ENCODE measurements at places on chromosomes 12 and 14.

GRCh38 chr12:109575683-109576082 is 2.1 kb downstream of the MVK start:
- no peak for DNase-seq

DNA sequence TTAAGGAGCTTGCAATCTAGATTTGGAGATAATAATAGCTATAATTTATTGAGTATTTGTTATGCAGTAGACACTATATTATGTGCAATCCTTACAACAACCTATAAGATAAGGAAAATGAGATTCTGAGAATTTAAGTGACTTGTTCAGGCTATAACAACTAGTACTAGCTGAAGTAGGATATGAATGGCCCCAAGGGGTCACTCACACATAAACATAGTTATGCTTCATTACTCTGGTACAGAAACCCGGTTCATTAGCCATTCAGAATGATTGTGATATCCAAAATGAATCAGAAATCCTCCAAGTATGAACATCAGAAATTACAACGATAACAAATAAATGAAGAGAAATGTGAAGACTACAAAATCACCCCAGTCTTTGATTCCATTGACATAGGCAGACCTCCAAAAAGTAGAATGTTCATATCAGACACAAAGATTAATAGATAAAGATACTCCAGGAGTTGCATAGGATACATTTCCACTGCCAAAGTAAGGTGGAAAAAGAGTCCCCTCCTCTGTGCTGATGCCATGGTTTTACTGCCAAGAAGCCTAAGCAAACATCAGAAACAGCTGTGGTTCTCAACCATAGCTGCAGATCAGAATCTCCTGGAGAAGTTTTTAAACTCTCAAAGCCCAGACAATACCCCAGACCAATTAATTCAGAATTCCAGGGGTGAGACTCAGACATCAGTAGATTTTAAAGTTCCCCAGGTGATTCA is 8.6 kb upstream of the NID2 start:
- no peak for DNase-seq

DNA sequence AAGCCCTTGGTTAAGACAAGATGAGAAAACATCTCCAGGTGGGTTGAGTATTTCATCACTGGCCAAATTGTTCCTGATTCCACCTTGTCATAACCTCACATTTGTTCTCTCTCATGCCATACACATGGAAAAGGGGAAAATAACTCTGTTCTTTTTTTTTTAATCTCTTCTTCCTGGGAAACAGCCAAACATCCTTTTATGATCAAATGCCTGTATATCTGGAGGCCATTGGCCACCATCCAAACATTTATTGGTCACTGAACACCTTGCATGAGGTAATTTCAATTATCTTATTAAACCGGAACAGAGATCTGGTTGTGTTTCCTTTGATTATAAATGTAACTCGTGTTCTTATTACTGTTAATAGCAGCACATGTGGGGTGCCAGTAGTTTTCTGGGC is 469.6 kb downstream of the NPAS3 start:
- no peak for DNase-seq

GRCh38 chr14:101834800-101835547 is 73.5 kb downstream of the PPP2R5C start:
- no peak for DNase-seq

DNA sequence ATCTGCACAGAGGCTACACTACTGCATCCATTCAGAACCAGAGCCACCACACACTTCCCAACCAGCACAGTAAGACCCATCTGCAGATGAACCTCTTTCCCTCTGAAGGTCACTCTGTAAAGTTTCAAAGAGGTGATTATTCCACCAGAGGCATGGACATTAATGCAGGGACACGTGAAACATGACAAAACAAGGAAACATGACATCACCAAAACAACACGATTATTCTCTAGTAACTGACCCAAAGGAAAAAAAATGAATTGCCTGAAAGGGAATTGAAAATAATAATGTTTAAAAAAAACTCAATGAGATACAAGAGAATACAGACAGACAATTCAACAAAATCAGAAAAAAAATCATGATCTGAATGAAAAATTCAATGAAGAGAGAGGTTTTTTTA is 139.1 kb downstream of the RERGL start:
- DNase-seq, result no peak

DNA sequence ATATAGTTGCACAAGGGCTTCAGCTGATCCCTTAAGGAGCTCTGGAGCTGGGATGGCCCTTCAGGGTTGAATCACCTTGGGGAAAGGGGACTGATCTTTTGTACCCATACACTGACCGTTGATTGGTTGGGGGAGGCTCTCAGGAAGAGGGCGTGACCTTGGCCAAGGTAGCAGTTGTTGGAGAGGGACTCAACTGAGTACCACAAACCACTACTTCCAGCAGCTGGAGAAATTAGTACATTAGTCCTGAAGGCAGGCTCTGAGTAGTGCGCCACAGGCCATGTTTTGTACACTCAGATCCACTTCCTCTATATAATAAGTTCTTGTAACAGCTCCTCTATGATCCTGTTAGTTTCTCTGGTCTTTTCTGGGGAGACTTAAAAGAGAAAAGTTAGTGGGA is 317.6 kb downstream of the CCDC91 start:
- DNase-seq, result no peak

GRCh38 chr12:130452546-130452945 is 114.9 kb downstream of the PIWIL1 start:
- DNase-seq, result no peak

DNA sequence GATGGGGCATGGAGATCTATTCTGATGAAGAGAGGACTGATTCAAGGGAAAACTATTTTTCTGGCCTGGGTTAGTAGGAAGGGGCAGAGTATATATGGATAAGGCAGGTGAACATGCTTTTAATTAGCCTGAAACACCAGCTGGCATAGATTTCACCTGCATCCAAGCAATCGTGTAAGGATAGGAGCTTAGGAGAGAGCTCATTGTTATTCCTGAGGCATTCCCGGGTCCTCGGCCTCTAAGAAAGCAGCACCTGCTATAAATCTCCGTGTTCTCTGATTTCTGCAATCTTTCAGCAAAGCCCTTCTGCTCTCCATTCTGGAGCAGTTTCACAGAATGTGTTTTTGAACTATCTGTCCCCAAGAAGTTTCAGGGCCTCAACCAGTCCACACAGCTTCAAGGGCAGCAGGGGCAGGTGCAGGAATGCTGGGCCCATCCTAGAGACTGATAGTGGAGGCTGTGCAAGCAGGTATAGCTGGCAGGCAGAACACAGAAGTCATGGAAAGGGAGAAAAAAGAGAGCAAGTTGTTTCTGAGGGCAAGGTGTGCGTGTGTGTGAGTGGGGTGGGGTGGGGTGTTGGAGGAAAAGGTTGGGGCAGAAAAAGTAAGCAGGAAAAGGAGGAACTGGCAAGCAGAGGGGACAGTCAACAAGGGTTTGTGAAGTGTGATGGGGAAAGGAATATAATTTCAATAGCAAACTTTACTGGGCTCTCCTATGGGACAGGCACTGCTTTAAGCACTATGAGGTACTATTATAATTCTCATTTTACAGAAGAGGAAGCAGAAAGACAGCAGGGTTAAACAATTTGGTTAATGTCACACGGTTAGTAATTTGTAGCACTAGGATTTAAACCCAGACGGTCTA is 203.7 kb upstream of the SSTR1 start:
- DNase-seq, result no peak

DNA sequence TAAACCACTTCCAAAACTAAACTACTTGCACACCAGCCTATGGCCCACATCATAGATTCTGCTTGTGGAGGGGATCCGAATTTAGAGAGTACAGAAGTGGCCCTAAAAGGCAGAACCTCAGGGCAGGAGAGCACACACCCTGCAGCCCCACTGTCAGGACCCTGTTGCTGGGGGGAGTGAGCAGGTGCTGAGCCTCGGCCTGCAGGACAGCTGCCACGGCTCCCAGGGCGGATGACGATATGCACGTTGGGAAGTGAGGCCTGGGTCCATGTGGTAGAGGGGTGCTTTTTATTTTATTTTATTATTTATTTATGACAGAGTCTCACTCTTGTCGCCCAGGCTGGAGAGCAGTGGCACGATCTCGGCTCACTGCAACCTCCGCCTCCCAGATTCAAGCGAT is 73.5 kb downstream of the TNFAIP2 start:
- DNase-seq, result no peak

- no peak for DNase-seq
Observed at GRCh38 chr12:22625762-22626294, 857 bp downstream of the ETNK1 start.

DNA sequence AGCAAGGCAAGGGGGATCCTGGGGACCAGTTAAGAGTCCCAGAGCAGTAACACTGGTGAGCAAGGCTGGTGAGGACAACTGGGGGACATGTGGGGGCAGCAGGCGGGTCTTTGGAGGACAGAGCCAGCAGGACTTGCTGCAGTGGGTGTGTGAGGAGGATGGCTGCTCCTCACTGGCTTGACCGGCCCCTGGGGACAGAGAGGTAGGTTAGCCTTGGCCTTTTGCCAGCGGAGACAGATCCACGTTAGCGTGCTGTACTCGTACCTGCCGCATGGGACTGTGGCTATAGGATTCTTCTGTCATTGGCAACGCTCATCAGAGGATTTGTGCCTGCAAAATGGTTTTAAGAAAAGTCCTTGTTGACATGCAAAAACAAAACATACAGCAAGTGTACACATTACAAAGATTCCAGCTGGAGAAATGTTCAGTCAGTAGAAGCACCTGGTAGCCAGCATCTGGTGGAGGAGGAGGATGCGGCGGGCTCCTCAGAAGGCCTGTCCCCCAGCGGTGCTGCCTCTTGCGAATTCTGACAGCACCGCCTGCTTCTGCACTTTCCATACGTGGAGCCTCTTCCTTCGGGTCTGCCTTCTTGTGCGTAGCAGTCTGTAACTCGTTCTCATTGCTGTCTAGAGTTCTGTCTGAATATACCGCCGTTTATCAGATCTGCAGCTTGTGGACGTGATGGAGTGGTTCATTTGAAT is 91.3 kb downstream of the EP400 start:
- DNase-seq, result no peak

DNA sequence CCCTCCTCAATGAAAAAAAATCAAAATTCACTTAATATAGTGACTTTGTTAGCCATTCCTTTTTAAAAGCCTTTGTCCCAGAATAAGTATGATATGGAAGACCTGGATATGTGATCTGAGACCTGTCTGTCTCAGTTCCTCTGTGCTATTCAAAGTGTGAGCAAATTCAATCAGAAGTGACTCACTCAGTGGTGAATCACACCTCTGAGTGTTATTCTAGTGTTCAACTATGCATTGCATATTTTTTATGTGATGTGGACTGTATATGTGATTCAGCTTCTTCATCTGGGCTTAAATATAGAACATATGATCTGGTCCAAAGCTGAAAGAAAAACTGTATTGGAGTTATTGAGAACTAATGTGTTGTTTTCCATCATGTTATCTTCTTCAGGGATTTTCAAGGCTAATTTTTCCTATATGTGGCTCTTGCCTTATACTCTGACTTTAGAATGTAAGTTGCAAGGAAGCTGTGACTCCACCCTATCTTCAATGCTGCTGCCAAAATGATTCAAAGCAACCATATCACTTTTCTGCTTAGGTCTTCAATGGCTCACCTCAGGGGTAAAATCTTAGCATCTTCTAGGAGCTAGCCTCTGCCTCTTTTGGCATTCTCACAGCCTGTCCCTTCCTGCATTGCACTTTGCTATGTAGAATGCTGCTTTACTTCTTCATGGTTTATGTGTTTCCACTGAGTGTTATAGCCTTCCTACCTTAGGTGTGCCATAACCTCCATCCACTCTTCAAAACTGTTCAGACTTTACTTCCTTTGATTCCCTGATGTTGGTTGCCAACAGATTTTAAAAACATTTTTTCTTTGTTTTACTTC is 169.8 kb downstream of the OTOGL start:
- no peak for DNase-seq

GRCh38 chr14:38481952-38482678 is 226.2 kb upstream of the CLEC14A start:
- no peak for DNase-seq

DNA sequence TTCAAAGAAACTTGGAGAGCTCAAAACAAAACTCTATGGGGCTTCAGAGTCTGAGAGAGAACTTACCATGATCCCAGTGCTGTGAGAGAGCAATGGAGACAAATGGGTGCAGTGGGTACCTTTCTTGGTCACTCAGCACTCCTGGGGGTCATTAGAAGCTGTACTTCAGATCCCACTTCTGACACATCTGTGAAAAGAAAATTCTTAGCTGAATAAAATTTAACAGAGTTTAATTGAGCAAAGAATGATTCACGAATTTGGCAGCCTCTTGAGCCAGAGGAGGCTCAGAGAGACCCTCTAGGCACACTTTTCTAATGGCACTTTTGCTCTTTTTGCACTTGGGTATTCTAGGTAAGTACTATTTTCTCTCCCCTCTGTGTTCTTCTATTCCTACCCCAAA is 96.8 kb upstream of the SYT10 start:
- no peak for DNase-seq

DNA sequence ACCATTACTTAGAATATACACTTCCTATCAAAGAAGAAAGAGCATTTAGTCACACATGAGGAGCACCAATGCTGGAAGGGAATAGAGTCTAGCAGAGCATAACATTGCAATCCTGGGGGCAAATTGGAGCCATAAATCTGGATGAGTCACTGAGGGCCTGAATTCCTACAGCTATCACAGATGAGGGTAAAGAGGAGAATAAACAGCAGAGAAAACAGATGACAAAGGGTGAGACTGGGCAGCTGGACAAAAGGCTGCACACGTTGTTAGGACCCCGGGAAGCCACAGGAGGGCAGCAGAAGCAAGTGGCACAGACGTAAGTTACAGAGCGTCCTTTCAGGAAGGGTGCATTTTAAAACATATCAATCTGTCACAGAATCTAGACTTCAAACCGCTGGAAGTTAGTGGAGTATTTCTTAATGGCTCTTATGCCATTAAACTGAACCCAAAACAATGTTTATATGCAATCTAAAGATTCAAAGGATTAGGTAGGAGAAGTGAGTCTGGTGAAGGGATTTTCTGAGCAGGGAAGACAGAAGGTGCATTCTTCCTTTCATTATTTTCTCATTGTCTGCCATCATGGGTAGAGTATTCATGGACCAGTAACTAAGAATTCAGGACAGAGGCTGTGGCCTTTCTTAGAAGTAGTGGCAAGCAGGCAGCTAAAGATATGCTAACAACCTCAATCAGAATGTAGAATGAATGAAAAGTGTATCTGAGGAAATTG is 159.8 kb upstream of the DAAM1 start:
- DNase-seq, result no peak

DNA sequence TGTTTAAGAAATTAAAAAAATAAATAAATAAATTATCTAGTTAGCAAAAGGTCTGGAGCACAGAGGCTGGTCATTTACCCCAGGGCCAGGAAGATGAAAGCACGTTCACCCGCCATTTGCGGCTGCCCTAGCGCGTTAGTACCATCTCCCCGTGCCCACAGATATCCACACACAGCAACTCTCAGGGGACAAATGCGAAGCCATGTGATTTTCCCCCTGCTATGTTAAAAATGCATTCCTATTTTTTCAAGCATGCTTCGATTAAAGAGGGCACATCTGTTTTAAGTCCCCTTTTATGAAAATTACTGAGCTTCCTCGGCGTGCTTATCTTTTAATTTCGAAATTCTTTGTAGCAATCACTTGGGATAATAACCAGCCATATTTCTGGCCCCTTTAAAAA is 56.9 kb upstream of the PIWIL1 start:
- DNase-seq, result no peak

- no peak for DNase-seq
Observed at GRCh38 chr12:58435647-58436046, 484.7 kb downstream of the LRIG3 start.

Measured in activated T-helper 1 cell treated with anti-CD3 and anti-CD28 coated beads, Interleukin-2, amount 50 U/mL, for 16 hours (primary cell).